ENCODE measurements at places on chromosomes 3 and 15.
A peak's percentile ranks its signal among the peaks of the same experiment; 100 is the strongest.

DNA sequence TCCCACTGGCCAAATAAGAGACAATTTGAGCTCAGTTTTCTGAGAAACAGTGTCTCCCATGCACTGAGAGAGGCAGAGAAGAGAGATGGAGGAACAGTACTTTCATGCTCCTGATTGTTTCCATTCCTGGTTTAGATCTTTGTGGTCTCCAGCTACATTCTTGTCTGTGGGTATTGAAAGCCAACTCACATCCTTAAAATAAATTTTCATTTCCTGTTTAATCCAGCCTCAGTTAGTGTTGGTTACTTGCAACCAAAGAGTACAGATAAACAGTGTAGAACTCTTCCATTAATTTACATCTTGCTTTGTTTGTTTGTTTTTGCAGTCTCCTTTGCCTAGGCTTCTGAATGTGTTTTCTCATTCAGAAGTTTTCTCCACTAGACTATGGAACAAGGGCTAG is 123.7 kb upstream of the CLSTN2 start:
- no peak for DNase-seq

DNA sequence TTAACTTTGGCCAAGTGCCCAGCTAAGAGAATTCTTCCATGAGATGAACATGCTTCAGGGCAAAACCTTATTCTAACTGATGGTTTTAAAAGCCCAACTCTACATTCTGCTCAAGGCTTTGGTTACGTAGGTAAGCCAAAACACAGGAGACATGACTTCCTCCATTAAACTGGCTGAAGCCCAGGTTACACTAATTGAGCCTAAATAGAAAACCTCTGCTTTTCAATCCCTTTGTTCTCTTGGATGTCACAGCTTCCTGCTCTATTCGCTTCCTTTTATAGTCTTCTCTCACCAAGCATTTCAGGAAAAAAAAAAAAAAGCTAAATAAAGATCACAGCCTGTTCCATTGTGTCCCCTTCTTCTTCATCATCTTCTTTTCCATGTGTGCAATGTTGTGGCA is 420.4 kb downstream of the TIGIT start:
- DNase-seq: no peak

- no peak for DNase-seq
Observed at GRCh38 chr15:89291934-89292438, 42.6 kb downstream of the POLG start.

- DNase-seq: no peak
Observed at GRCh38 chr3:140319739-140320138, 358.1 kb upstream of the TRIM42 start.

DNA sequence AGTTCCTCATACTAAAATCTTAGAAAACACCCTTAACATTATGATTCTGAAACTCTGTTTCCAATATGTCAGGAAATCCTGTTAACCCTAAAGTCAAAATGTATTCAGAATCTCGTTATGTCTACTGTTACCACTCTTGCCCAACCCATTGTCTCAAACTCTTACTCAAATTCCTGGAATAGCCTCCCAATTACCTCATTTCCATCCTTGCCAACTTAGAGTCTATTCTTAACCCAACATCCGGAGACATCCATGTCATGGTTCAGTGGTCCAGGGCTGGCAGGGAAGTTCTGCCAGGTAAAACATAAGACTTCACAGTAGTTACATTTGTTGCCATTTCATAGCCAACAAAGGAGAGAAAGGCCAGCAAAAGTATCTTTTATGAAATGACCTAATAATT is 593.9 kb downstream of the PYDC2 start:
- no peak for DNase-seq

- no peak for DNase-seq
Observed at GRCh38 chr3:30775040-30775439, 119.4 kb downstream of the GADL1 start.

GRCh38 chr15:90564051-90564450 is 34.3 kb downstream of the CRTC3 start:
- no peak for DNase-seq

- no peak for DNase-seq
Observed at GRCh38 chr3:131914090-131914691, 120.6 kb downstream of the CPNE4 start.

- no peak for DNase-seq
Observed at GRCh38 chr3:172626021-172626640, 84.7 kb downstream of the NCEH1 start.

GRCh38 chr3:119352863-119353527 is 58.8 kb downstream of the ARHGAP31 start:
- DNase-seq: no peak

DNA sequence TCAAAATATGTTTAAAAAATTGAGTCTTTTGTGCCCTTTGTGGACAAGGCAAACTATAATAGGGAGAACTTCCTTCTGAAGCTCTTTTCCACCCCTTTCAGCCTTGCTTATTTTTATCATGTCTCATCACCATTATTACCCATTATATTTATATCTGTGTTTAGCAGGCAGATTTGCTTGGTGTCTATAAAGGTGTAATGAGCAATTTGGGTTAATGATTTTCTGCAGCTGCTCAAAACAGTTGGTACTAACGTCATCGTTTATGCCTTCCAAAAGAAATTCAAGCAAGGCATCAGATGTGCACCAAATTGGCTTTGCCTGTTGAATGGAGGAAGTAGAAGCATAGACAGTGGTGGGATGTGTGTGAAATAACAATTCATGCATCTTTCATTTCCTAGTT is 483.7 kb upstream of the SGO1 start:
- no peak for DNase-seq

DNA sequence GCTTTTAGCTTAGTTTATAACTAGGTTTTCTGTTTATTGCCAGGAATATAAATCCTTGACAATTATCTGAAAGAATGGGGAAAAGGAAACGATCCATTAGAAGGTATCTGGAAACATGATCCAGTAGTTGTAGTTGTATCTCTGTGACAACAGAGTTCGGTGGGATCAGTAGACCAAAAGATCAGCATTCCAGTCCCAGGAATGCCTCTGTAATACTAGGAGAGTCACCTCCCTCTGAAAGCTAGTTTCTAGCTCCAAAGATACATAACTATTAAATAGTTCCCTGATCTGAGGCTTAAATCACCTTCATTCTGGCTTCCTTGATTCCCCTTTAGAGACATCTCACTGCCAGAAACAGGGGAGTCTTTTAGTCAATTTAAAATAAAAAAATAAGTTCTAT is 34.1 kb downstream of the MB21D2 start:
- no peak for DNase-seq

DNA sequence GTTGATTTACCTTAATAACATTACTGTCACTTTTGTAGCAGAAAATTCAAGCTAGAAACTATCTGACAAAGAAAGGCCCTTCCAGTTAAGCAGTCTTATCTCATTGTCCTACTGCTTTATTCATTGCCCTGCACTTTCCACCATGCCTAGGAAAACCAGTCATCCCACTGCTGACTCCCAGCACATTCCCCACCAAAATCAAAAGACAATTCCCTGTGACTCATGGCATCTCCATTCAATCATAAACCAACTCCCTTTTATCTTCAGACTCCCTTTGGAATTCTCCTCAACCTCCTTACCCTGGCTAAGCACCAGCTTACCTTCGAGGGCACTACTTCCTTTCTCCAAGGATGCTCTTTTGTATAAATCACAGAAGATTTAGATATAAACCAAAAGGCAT is 184.3 kb downstream of the PLCH1 start:
- DNase-seq: no peak

GRCh38 chr3:128500556-128500955 is 7.6 kb upstream of the GATA2 start:
- no peak for DNase-seq

DNA sequence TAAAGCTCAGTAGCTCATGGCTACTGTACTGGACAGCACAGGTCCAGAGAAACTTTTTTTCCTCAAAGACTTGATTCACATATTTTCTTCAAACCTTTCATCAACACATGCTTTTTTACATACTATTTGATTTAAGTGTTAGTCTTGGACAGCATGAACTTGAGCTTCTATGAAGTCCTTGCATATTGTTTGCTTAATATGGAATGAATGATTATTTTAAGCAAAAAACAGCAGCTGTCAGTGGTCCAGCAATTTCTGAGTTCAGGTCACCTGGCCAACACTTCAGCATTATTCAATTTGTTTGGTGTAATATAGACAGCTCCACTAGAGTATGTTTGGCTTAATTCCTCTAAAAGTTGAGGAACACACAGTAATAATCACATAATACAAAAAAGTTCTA is 141.4 kb downstream of the PEX5L start:
- no peak for DNase-seq

- DNase-seq: no peak
Observed at GRCh38 chr15:27906802-27907201, 192.3 kb downstream of the OCA2 start.

DNA sequence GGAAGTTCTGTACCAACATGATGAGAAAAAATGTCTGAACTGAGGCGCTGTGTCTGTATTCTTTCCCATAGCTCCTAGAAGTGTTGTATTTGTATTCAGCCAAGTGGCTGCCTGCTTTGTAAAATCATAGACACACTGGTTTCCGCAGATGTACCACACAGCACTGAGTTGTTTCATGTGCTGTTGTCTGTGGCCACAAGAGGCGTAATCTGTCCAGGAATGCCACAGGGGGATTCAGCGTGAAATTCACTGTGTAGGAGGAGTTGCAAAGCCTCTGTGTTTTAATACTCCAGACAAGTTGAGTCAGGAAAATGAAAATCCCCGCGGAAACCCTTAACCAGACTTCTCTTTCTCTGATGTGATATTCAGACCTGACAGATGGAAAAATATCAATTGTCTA is 462.2 kb downstream of the NSUN3 start:
- no peak for DNase-seq

DNA sequence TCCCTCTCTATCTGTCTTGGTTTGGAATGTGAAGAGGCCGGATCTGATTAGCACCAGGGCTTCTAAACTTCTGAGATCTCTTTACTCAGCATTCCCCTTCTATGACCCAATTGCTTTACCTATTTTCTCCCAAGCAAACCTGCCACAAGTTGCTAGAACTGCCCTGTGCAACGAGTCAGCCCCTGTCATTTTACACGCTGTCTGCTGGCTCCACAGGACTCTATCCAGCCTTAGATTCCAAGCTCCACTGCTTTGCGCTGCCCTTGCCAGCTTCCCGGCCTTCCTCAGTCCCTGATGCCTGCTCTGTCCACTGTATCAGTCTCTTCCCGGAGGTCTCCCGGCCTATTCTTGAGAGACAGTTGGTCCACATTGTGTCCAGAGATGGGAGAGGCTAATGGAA is 12.3 kb downstream of the CEP19 start:
- DNase-seq: no peak

DNA sequence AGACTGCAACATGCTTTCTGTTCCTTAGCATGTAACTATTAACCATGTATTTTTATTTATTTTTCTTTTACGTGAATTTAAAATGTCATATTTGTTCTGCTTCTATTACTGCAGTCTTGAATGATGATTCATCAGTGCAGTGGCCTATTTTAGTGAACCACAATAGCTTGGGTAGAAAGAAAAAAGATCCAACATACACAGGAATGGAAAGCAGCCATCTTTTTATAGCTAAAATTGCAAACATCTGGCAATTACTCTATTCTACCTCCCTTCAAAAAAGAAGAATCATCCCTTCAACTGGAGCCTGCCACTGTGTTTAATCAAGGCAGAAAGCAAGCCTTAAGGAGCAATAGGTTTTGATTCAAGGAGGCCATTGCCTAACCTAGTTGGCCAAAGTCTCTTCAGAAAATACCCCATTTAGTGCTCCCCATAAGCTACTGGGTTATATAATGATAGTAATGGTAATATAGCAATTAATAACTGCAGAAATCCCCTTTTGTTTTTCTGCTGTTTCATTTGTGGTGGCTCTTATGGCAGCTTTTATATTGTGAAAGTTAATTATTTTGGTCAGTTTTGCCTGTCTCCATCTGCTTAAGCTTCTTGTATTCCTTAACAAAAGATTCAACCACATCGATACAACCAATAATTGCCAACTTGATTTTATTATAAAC is 267.3 kb downstream of the LPP start:
- no peak for DNase-seq

- peak; percentile 71 for DNase-seq
Observed at GRCh38 chr15:80777137-80777536, 2.0 kb upstream of the CEMIP start.

DNA sequence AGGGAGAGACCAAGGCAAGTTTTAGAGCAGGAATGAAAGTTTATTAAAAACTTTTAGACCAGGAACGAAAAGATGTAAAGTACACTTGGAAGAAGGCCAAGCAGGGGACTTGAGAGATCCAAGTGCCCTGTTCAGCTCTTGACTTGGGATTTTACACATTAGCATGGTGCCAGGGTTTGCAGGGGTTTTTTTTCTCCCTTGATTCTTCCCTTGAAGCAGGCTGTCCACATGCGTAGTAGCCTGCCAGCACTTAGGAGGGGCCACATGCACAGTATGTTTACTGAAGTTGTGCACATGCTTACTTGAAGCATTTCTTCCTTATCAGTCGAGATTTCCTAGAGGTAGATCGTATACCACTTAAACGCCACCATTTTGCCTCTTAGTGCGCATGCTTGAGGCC is 277.5 kb upstream of the AGTR1 start:
- DNase-seq: no peak

DNA sequence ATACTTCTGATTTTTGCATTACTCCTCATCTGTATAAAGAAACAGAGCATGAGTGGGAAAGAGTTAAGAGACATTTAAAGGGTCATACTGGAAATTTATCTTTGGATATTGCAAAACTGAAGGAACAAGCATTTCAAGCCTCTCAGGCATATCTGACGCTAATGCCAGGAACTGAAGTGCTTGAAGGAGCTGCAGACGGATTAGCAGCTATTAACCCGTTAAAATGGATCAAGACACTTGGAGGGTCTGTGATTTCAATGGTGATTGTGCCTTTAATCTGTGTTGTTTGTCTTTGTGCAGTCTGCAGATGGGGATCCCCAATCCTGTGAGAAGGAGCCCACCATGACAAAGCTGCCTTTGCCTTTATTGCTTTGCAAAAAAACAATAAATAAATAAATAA is 202.5 kb upstream of the UBE3A start:
- DNase-seq: no peak

DNA sequence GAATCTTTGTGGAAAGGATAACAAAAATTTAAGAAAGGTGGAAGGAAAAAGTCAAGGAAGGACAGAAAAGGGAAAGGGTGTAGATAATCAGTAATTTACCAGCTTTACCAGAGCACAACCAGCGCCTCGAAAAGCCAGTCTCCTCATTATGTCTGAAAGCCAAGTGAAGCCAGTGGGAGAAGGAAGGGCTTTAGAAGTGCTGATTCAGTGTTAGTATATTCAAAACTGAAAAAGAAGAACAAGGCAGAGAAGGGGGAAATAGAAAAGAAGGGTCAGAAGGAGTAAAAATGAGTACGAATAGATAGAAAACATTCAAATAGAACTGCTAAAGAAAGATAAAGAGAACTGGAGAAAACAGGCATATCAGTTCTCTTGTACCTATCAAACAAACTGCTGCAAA is 4.1 kb downstream of the PBRM1 start:
- no peak for DNase-seq

DNA sequence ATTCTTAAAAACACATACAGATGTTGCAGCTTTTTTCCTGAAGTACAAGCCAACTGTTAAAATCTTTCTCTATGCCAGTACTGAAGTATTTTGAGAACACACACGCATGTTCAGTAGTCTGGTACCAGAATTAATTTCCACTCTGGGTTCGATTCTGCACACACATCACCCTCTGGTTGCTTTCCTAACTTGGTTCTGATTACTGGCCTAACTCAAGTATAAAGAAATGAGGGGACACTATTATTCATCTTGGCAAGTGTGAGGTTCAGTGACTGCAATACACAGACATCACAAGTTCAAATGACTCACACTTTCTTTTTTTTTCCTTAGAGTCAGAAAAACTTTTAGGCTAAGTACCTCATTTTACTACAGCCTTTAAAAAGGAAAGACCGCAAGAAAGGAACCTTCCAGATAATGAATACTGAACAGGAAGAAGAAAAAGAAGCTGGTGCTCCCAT is 37.4 kb upstream of the LDHAL6B start:
- DNase-seq: no peak
